ENCODE measurements at places on chromosomes 7 and 10.

DNA sequence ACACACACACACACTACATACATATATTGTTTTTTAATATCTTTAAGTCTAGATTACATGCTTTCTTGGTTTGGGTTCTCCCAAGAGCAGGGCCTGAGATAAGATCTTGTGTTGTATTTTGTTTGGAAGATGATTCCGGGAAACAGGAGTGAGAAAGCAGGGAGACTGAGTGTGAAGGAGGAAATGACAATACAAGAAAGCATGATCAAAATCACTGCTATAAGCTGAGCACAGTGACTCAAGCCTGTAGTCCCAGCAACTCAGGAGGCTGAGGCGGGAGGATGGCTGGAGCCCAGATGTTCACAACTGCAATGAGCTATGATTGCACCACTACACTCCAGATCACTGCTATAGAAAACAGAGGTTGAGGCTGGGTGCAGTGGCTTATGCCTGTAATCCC is 267.6 kb downstream of the SKIDA1 start:
- DNase-seq = no peak

GRCh38 chr7:137952426-137952805 is 49.5 kb downstream of the CREB3L2 start:
- DNase-seq = no peak

GRCh38 chr10:72890086-72890485 is 3.5 kb upstream of the OIT3 start:
- DNase-seq = no peak

GRCh38 chr10:43055991-43056567 is 20.8 kb upstream of the RET start:
- DNase-seq = no peak

- no peak for DNase-seq
Measured at GRCh38 chr10:118042336-118042735, 4.4 kb downstream of the RAB11FIP2 start.

- no peak for DNase-seq
Measured at GRCh38 chr10:126425489-126426065, 37.3 kb upstream of the ADAM12 start.

- no peak for DNase-seq
Measured at GRCh38 chr10:19120381-19120908, 71.8 kb downstream of the MALRD1 start.

DNA sequence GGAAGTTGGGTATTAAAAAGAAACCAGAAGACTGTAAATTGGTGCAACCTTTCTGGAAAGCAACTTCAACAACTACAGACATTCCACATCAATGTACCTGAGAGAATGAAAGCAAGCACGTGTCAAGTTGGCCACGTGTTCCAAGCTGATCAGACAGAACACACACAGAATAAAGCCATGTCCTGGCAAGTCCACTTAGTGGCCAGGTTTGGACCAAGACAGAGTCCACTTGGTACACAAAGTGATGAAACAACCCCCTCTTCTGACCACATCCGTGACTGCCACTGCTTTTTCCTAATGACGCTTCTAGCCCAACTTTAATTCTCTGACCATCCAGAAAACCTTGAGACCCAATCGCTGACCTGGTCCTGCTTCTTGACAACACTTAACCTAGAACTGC is 109.4 kb downstream of the ABLIM1 start:
- DNase-seq = peak; percentile 16

DNA sequence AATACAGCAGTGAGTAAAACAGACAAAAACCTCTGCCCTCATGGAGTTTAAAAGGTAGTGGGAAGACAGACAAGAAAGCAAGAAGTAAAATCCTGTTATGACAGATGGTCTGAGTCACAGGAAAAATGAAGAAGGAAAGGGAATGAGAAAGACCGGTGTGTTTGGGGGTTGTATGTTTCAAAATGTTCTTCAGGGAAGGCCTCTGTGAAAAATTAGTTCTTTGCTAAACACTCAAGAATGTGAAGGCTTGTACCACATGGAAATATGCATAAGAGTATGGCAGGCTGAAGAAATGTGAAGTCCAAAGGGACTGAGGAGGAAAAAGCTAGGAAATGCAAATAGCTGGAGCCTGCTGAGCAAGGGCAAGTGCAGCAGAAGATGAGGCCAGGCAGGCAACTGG is 315.9 kb upstream of the SEMA3A start:
- no peak for DNase-seq

- DNase-seq = no peak
Measured at GRCh38 chr7:158449942-158450341, 137.7 kb downstream of the PTPRN2 start.

DNA sequence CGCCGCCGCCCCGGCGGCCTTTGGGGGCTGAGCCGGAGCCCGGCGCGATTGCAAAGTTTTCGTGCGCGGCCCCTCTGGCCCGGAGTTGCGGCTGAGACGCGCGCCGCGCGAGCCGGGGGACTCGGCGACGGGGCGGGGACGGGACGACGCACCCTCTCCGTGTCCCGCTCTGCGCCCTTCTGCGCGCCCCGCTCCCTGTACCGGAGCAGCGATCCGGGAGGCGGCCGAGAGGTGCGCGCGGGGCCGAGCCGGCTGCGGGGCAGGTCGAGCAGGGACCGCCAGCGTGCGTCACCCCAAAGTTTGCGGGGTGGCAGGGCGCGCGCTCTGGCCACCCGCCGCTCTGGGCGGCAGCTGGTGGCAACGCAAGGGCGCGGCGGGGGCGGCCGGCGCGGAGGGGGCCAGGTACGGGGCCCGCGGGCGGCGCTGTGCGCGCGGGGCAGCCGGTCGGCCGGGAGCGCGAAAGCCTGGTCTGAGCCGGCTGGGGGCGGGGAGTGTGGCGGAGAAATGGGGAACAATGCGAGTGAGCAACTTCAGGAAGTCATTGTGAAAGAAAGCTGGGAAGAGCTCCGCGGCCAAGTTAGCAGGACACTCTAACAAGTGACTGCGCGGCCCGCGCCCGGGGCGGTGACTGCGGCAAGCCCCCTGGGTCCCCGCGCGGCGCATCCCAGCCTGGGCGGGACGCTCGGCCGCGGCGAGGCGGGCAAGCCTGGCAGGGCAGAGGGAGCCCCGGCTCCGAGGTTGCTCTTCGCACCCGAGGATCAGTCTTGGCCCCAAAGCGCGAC is at the start of gene IKZF1:
Gene IKZF1 (plus strand): TSS at position 588 of the 782 bp plus-strand sequence. CDS start 14,346 bp downstream, outside the sequence.
- no peak for DNase-seq

GRCh38 chr10:6023661-6024333 is 38.4 kb downstream of the IL2RA start:
- no peak for DNase-seq

DNA sequence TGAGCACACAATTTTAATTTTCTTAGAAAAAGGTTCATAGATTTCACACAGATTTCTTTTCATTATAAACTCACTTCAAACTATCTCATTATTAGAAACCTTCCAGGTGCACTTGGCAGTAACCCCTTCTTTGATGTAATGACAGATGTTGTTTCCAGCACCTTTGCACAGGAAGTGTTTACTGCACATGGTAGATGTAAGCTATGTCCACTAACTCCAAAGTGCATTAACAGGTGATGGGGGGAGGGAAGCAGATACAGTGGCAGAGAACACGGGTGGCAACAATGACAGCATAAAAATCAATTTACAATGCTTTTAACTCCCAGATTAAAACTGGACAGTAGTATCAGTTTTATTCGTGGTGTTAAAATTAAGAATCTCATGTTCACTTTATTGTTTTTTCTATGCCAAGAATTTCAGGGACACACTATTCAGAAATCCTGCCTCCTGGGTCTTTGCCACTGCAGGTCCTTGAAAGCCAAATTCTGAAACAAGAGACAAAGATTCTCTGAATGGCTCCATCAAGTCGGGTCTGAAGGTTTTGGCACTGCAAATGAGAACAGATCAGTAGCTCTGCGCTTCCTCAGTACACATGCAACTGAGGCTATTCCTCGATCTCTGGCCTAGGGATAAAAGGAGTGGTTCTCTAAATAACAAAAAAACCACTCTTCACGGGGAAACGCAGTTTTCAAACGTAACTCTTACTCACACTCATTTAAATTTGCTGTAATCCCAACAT is 187.7 kb downstream of the JAZF1 start:
- DNase-seq = no peak

- no peak for DNase-seq
Measured at GRCh38 chr10:10092581-10092980, 925.1 kb upstream of the CELF2 start.

DNA sequence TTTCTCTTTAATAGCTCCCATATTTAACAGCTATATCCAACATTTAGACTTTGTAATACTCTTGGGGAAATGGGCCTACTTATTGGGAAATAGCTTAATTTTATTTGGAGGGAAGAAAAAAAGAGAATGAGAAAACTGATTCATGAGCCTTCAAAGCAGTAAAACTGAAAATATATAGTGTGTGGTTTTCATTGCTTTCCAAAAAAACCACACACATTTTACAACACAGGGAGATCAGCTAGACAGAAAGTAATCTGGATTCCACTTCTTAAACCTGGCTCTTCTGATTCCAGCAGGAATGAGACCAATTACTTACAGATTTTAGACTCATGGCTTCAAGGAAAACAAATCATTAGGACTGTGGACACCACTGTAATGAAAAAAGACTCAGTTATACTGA is 48.7 kb downstream of the CH25H start:
- DNase-seq = peak; percentile 98

DNA sequence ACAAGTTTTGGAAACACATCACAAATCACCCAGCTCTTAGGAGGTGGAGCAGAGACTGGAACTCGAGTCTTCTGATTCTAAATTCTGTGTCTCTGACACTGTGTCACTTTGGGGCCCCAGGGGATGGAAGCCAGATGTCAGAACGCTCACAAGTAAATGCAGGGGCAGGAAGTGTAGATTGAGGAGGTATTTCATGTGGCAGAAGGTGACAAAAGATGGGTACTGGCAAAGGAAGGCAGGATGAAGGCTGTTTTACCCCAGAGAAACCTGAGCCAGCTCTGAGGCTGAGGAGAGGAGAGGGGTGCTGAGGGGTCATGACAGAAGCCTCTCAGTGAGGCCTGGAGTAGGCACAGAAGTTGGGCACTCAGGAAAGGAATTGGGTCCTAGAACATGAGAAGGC is 6.0 kb upstream of the PURB start:
- no peak for DNase-seq

DNA sequence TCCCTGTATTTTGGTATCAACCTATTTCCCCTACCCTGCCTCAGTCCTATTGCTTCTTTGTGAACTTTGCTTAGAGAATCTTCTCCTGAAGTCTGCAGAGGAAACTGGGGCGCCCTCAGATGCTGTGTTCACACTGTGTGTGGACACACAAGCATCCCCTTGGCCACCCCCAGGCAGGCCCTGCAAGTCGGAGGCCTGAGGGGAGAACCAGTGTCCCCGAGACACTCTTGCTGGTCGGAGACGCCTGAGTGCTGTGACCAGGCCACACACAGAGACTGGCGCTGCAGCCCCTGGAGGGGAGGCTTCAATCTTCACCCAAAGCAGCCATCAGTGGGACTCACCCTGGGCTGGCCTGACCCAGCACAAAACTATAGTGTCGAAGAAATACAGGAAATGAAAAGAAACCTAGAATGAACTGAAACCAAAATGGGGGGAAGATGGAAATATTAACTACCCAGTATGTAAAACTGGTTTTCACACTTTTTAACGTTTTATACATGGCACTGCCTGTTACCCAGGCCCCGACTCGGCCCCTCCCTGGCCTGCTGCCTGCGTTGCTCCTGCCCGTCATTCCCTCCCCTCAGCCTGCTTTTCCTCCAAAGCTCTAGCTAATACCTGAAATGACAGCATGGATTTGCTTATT is 48.4 kb upstream of the FAM20C start:
- DNase-seq = no peak

- no peak for DNase-seq
Measured at GRCh38 chr7:39946693-39947092, 3.4 kb upstream of the CDK13 start.

Data from AG09309 (cell line).